GM04504 (cell line): ENCODE measurements at places on chromosomes 4 and X.

DNA sequence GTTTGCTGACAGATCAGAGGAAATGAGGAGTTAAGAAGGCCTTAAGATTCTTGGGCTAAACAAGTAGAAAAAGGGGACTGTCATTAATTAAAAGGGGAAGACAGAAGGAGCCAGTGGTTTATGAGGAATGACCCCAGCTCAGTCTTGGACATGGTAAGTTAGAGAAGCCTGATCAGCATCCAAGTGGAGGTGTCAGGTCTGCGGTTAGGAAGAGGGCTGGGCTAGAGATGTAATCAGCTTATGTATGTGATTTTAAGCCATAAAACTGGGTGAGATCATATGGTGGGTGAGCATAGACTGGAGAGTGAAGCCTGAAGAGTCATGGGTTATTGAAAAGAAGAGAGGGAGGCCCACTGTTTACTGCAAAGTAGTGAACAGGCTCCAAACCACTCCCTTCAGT, 246.1 kb downstream of the NR3C2 start:
- DNase-seq = no peak

GRCh38 chr4:143084566-143084965, 100.2 kb upstream of the USP38 start:
- no peak for DNase-seq

GRCh38 chr4:149890531-149890930, 74.9 kb upstream of the IQCM start:
- no peak for DNase-seq

DNA sequence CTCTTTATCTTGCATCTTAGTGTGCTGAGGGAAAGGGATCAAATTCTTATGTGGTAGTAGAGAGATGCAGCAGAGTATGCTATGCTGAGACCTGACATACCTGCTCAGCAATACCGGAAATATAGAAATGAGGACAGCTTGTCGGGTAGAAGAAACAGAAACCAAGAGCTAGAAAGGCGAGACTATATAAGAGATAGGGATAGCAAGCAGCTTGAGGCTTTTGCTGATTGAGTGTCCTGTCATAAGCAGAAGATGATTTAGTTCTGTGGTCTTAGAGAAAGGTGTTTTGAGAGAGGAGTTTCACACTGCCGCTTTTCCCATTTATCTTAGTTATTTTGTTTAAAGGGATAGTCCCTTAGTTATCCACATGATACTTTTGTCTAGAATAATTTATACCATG, 31.7 kb downstream of the USP9X start:
- DNase-seq = no peak

DNA sequence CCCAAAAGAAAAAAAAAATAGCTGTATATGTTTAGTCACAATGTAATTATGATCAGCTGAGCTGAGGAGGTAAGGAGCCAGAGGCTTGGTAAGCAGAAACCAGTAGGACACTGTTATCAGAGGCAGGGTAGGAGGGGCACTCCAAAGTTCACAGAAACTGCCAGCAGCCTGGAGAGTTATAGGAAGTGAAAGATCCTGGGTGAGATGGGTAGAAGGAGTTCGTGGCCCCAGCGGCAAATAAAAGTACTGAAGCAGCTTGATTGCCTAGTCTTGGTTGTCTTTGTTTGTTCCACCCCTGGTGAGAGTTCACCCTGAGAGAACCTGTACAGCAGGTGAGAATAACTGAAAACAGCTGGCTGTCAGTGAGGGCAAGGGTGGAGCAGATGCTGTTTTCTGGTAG, 340.8 kb downstream of the ADGRL3 start:
- no peak for DNase-seq

DNA sequence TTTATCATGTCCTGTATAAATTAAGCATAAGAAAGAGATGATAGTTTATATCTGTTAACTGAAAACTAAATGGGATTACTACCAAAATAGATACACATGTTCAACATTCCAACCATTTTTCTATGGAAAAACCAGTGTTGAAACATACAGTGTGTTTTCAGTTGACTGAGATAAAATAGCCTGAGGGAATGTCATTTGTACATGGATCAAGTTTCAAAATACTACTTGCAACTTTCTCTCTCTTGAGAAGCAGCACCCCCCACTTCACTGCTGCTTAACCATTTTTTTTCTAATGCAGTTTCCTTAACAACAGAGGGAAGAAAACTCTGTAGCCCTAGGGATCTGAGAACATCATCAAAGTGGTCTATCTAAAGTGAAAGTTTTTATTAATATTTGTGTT, 70.8 kb downstream of the NPNT start:
- peak; percentile 70 for DNase-seq
